ENCODE measurements at places on chromosomes 2 and 18. TPM values are rescaled to one million over a fixed set of nuclear protein-coding genes. Genes with fewer than 3 reads are reported as not detected.

DNA sequence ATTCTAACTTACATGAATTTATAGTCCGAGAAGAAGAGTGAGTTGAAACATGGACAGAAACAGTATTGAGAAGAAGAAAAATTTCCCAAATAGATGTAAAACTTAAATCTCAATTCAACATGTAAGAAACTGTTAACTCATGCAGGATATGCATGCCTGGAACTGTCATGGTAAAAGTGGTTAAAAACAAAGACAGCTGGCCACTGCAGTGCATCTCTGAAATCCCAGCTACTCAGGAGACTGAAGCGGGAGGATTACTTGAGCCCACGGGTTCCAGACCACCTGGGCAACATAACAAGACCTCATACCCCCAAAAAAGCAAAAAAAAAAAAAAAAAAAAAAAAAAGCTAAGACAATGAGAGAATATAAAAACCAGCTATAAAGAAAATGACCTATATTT, 93.0 kb upstream of the TTC27 start:
- DNase-seq = no peak
- H3K4me3 ChIP-seq = no peak overlapping the region
- H3K27me3 ChIP-seq = no peaks in the 10 kb centered on the region
- H3K4me1 ChIP-seq = peaks cover 15% of the 10 kb centered on the region
- H3K36me3 ChIP-seq = peaks cover 75% of the 10 kb centered on the region
- no peak overlapping the region for H3K27ac ChIP-seq

HSPD1 gene
- 761 TPM for total RNA-seq

DNA sequence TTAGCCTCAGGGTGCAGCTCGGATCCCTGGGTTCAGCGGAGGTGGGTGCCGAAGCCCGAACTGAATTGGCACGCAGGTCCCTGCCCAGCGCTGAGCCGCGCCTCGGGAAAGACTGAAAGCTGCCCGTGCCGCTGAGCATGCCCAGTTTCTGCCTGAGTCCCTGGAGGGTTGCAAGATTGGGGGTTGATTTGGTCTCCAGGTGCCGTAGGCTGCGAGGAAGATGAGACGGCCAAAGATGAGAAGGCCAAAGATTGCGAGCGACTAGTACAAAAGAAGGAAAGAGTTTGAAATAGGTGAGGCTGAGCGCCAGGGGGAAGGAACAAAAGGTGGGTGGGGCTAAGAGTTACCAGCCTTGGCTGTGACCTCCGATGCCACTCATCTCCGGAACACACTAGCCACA, 852 bp upstream of the KCNH7 start:
- no peak overlapping the region for H3K27ac ChIP-seq
- no peak overlapping the region for H3K4me3 ChIP-seq
- no peaks in the 10 kb centered on the region for H3K36me3 ChIP-seq
- DNase-seq = no peak

- H3K4me1 ChIP-seq = no peaks in the 10 kb centered on the region
- H3K27me3 ChIP-seq = no peaks in the 10 kb centered on the region
- no peak overlapping the region for H3K27ac ChIP-seq
- DNase-seq = no peak
- no peak overlapping the region for H3K4me3 ChIP-seq
Observed at GRCh38 chr2:130766037-130766436, 10.7 kb downstream of the AMER3 start.

STK39 gene
- 46.0 TPM for total RNA-seq

DNA sequence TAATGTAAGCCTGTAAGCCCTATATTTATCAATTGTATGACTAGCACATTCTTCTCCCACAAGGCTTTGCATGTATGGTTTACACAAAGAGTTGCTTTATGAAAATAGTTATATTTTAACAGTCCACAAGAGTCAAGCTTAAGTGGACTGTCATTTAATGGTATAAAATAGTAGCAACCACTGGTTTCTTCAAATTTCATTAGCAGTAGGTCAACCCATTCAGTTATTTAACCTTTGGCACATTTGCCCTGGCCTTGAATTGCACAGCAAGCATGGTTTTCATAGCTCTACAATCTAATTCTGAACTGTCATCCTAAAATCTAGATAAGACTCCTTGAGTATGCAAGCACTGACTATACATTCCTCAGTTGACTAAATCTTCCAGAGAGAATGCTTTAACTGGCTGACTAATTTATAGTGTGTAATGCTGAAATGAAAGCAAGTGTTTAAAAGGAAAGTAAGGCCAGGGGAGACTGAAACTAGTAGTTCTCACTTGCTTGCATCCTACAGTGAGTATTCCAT, 1.8 kb downstream of the DPP4 start:
- H3K27ac ChIP-seq = peak overlapping the region; percentile 74
- no peak for DNase-seq
- H3K4me1 ChIP-seq = peaks cover 62% of the 10 kb centered on the region

GRCh38 chr2:240856151-240856980, 12.3 kb upstream of the AGXT start:
- H3K4me3 ChIP-seq = no peak overlapping the region
- H3K27me3 ChIP-seq = peaks cover under 1% of the 10 kb centered on the region
- no peak for DNase-seq

VSNL1 gene
- not detected for total RNA-seq

GRCh38 chr18:36650906-36651305, 177.9 kb downstream of the TPGS2 start:
- H3K4me1 ChIP-seq = no peaks in the 10 kb centered on the region
- no peak overlapping the region for H3K4me3 ChIP-seq
- no peaks in the 10 kb centered on the region for H3K36me3 ChIP-seq
- DNase-seq = no peak

PCGF1 gene
- total RNA-seq = 36.5 TPM

DNA sequence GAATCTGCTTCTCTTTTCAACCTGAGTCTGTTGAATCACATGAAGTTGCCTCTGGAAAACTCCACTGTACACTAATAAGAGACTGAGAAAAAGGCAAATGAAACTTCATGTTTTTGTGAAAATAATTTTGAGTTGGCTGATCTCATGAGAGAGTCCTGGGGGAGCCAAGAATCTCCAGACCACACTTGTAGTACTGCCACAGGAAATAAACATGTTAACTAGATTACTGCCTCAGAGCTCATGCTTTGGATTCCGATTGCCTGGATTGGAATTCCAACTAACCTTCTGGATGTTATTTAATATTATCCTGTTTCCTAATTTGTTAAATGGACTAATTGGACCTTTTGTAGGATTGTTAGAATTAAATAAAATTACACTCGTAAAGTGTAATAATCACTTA, 25.2 kb downstream of the NUP35 start:
- no peak overlapping the region for H3K27ac ChIP-seq
- H3K36me3 ChIP-seq = peaks cover 85% of the 10 kb centered on the region
- H3K27me3 ChIP-seq = no peaks in the 10 kb centered on the region
- H3K4me1 ChIP-seq = peaks cover 2% of the 10 kb centered on the region
- H3K4me3 ChIP-seq = no peak overlapping the region
- DNase-seq = no peak

MC4R gene
- total RNA-seq = not detected

LRATD1 gene
- not detected for total RNA-seq

FN1 gene
- total RNA-seq = 4.5 TPM

GRCh38 chr18:68608851-68609490, 105.9 kb downstream of the TMX3 start:
- H3K4me3 ChIP-seq = no peak overlapping the region
- no peaks in the 10 kb centered on the region for H3K36me3 ChIP-seq
- no peak overlapping the region for H3K27ac ChIP-seq
- H3K4me1 ChIP-seq = no peaks in the 10 kb centered on the region

KCNS3 gene
- 0.16 TPM for total RNA-seq

DNA sequence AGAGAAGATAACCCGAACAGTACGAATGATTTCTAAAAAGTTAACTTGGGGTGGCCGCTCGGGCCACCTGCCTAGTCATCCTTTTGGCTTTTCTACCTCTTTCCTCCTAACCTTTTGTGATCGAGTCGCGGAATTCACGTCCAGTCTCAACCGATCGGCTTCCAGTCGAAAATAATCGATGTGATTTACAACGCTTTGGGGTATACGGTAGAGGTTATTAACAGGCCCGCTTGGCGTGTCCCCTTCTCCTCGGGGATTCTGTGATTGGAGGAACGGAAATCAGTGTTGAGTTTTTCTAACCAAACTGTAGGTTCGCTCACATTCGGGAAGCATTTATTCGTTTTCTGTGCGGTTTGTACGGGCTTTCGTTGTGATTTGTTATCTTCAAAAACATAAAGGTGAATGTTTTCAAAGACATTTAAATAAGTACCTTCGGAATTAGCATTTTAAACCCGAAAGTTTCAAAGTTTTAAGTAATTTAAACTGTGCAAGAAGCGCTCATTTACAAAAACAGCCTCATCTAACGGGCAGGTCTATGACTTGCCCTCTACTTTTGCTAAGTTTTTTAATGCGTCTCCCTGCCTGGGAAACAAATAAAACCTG, 588 bp upstream of the FOXI3 start:
- peaks cover 5% of the 10 kb centered on the region for H3K4me1 ChIP-seq
- H3K27me3 ChIP-seq = peaks cover 64% of the 10 kb centered on the region
- no peak for DNase-seq
- H3K36me3 ChIP-seq = no peaks in the 10 kb centered on the region
- H3K4me3 ChIP-seq = peak overlapping the region; percentile 73
- no peak overlapping the region for H3K27ac ChIP-seq

- H3K27me3 ChIP-seq = no peaks in the 10 kb centered on the region
- no peak overlapping the region for H3K27ac ChIP-seq
- H3K4me1 ChIP-seq = peaks cover 6% of the 10 kb centered on the region
- H3K36me3 ChIP-seq = no peaks in the 10 kb centered on the region
- no peak for DNase-seq
- no peak overlapping the region for H3K4me3 ChIP-seq
Observed at GRCh38 chr2:100541404-100541803, 21.4 kb upstream of the PDCL3 start.

DNA sequence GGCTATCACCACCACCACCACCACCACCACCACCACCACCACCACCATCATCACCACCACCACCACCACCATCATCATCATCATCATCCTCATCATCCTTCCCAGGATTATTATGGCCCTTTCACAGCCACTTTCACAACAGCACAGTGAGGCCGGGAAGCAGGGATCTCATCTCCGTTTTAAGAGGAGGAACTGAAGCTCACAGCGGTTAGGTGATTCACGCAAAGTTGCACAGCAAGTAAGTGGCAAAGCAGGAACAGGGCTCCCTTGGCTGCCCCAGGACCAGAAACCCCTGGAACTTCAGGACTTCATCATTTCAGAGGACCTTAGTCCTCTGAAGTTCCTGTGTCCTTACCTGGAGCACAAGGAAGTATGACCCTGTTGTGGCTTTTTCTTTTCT, 26.8 kb downstream of the MRPL35 start:
- DNase-seq = no peak
- no peaks in the 10 kb centered on the region for H3K36me3 ChIP-seq
- no peaks in the 10 kb centered on the region for H3K27me3 ChIP-seq
- no peak overlapping the region for H3K4me3 ChIP-seq
- H3K27ac ChIP-seq = peak overlapping the region; percentile 30
- H3K4me1 ChIP-seq = peaks cover 11% of the 10 kb centered on the region

- no peak for DNase-seq
- H3K36me3 ChIP-seq = peaks cover 26% of the 10 kb centered on the region
- no peak overlapping the region for H3K27ac ChIP-seq
- H3K4me3 ChIP-seq = no peak overlapping the region
- no peaks in the 10 kb centered on the region for H3K27me3 ChIP-seq
- no peaks in the 10 kb centered on the region for H3K4me1 ChIP-seq
Observed at GRCh38 chr2:210028178-210028577, 25.7 kb downstream of the RPE start.

CD207 gene
- total RNA-seq = not detected

DNA sequence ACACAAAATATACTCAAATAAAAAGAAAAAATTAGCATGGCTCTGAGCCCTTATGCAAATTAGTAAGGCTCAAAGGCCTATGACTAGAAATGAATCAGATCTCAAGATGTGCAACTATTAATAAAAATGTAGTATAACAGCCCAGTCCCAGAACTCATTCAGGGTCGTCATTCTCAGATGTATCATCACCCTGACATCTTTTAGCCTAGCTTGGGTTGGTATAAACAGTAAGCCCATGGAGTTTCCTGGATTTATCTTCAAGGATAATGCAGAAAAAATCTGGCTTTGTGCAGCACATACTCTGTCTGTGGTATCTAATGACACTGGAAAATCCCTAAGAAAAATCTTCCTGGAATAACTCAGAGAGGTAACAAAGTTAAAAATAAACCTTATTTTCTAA, 239.3 kb downstream of the ZNF385B start:
- DNase-seq = no peak
- H3K4me3 ChIP-seq = no peak overlapping the region
- H3K36me3 ChIP-seq = no peaks in the 10 kb centered on the region
- no peaks in the 10 kb centered on the region for H3K27me3 ChIP-seq
- H3K27ac ChIP-seq = no peak overlapping the region

IL36A gene
- 0.34 TPM for total RNA-seq

All from activated T-helper 2 cell treated with anti-CD3 and anti-CD28 coated beads, Interferon-gamma antibody, Interleukin-2, Interleukin-4, amounts not matched to agents 10 μg/mL and 5 μg/mL and 100 μg/mL, durations not matched to agents 14 hours and 24 hours and 36 hours (primary cell).